Nasal cavity respiratory epithelium epithelial cell of viscerocranial mucosa (primary cell): ENCODE measurements at places on chromosomes 12 and 14. TPM values are rescaled to one million over a fixed set of nuclear protein-coding genes. Genes with fewer than 3 reads are reported as not detected.

Gene KRT74
- 0.36 TPM in 1 of 2 replicates, not detected in the other for total RNA-seq

Gene KLHDC2
- total RNA-seq: 64.9 and 86.5 TPM in 2 replicates

Gene CFAP54
- under 0.01 and 0.78 TPM in 2 replicates for total RNA-seq

Gene GPR137C
- under 0.01 and 0.07 TPM in 2 replicates for total RNA-seq
